ENCODE measurements at places on chromosomes 4 and X.

DNA sequence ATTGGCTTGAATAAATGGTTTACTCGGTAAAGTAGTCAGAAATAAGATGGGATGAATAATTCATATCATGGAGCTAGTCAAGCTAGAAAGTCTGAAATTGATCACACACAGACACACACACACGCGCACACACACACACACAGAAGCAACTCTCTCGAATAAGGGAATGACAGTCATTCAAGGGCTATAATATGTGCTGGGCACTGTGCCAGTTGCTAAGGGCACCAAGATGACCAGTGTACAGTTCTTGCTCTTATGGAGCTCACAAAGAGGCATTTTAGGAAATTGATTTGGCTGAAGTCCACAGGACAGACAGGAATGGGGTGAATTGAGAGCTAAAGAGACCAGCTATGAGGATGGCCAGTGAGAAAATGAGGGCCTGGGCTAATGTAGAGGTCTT is 34.2 kb upstream of the SH3D19 start:
- no peak for DNase-seq

- DNase-seq = peak; percentile 28
These were observed 16.3 kb upstream of the ESX1 start for GRCh38 chrX:104270916-104271512.

DNA sequence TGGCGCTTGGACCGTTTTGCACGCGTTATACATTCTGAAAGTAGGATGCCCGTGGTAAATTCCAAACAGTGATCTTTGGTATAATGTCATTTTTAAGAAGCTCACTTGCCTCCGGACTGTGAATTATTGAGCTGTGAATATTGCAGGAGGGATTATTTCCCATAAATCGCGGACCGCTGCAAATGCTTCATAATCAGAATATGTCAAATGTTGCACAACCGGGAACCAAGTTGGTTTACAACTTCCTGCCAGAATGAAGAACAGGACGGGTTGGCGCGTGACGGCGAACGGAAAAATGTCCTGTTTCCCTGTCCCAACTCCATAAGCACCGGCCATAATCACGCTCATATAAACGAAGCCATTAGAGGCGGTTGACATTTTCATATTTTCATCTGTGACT is 67.6 kb downstream of the SHOX start:
- DNase-seq = no peak

- DNase-seq = peak; percentile 57
These were observed 16.6 kb downstream of the GPKOW start for GRCh38 chrX:49106930-49107329.

DNA sequence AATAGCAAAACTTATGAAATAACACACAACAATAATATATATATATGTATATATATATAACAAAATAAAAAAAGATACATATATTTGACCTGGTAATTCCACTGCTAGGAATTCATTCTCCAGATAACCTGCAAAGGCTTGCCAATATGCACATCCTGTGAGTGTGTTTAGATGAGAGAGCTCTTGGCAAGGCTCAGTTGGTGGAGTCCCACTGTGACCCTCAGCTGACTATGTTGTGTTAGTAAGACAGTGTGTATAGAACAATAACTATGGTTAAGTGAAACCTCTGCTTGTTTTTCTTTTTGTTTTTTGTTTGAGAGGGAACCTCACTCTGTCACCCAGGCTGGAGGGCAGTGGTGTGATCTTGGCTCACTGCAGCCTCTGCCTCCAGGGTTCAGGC is 39.5 kb upstream of the RBMX start:
- DNase-seq = peak; percentile 14

GRCh38 chr4:52822972-52823701 is 39.0 kb upstream of the RASL11B start:
- DNase-seq = peak; percentile 87

DNA sequence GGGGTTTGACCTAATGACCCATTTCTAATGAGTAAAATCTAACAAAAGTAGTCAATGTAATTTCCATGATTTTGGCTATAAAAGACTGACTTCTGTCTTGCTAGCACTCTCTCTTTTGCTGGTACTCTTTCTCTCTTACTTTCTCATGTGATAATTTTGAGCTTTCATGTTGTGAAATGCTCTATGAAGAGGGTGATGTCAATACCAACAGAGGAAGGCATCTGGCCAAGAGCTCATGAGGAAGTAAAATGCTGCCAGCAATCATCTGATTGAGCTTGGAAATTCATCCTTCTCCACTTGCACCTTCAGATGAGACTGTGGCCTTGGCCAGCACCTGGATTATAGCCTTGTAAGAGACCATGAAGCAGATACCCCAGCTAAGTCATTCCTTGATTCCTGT is 347.7 kb downstream of the HS3ST1 start:
- no peak for DNase-seq

DNA sequence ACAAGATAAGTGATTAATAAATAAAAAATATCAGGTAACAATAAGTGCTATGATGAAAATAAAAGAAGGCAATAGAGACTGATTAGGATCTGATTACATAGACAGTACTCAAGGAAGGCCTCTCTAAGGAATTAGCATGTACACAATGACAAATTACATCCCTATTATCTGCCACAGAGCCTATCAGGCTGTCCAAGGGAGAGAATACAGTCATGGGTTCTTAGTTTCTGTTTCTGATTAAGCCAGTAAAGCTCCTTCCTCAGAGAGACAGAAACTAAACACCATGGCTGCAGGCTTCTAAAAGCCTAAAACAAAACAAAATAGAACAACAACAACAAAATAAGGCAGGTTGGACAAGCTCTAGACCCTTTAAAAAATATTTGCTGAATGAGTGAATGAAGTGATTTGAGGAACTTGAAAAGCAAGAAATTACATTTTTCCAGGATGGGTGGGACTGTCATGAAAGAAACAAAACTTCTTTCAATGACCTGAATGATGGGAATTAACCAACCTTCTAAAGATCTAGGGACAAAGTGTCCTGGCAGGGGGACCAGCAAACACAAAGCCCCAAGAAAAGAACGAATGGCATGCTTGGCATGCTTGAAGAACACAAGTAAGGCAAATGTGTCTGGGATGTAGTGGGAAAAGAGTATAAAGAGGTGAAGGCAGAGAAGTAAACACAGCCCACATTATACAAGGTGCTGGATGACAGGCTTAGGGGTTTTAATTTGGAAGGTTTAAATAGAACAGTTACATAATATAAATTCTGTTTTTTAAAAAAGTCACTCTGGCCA is 44.1 kb downstream of the NAA11 start:
- no peak for DNase-seq

DNA sequence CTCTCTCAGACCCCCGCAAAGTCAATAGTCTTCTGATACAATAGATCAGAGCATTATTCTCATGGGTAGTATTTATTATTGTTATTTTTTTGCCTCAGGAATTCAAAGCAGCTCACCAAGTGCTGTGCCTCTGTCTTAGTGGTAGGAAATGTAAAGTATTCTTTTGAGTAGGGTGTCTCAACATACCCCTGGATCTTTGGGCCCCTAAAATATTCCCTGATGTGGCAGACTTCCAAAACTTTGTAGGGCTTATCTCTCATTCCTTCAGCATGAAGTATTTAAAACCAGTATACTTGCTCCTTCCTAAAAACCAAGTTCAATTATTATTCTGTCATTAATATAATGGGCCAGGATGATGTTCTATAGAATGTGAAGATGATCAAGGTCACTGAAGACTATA is 115.3 kb upstream of the ZNF827 start:
- peak; percentile 34 for DNase-seq

- DNase-seq = no peak
These were observed 4.3 kb downstream of the DNASE1L1 start for GRCh38 chrX:154404625-154405192.

DNA sequence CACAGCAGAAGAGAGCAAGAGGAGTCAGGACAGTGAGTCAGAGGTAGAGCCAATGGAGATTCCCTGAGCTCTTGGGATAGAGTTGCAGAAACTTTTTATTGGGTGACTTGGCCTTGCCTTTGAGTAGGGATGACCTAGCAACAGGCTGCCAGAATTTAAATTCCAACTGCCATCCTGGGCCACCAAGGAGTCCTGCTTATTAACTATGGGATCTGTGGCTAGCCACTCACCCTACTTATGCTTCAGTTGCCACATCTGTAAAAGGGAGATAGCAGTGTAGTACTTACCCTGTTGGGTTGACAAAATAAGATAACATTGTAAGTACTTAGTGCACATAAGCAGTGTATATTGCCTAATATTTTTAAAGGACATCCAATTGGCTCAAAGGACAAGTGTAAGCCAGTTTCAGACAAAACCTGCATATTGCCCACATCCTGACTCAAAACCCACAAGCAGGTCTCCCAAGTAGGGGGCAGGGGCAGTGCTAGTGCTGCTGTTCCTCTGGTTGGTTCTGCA is 43.5 kb upstream of the TMEM164 start:
- DNase-seq = no peak

DNA sequence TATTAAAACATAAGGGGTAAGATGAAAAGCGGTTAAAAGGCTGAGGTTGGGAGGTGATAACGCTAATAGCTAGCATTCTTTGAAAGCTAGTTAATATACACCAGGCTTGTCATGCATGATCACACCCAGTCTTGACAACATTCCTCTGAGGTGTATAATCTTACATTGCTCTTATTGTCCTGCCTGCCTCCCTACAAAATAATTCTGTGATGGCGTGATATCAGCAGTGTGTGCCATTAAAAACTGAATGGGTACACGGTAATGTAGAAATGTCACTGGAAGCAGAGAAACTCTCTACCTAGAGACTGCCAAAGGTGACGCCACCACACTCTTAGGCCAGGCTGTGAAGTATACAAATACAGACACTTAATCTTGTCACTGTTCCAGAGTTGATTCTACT is 68.1 kb downstream of the DIAPH2 start:
- no peak for DNase-seq

GRCh38 chr4:139239127-139239772 is 40.8 kb downstream of the MGARP start:
- no peak for DNase-seq

DNA sequence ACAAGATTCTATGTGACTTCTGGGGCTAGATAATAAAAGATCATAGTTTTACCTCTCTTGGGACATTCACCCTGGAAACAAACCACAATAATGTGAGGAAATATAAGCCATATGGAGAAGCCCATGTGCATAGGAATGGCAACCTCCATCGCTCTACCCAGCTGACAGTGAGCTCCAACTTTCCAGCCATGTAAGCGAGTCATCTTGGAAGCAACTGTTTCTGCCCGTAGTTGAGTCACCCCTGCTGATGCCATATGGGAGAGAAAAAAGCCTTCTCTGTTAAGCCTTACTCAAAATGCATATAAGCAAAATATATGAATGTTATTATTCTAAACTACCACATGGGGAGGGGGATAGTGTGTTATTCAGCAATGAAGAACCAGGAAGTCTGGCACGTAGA is 31.4 kb upstream of the RELL1 start:
- peak; percentile 69 for DNase-seq

GRCh38 chr4:55314141-55314820 is 31.8 kb upstream of the SRD5A3 start:
- no peak for DNase-seq

DNA sequence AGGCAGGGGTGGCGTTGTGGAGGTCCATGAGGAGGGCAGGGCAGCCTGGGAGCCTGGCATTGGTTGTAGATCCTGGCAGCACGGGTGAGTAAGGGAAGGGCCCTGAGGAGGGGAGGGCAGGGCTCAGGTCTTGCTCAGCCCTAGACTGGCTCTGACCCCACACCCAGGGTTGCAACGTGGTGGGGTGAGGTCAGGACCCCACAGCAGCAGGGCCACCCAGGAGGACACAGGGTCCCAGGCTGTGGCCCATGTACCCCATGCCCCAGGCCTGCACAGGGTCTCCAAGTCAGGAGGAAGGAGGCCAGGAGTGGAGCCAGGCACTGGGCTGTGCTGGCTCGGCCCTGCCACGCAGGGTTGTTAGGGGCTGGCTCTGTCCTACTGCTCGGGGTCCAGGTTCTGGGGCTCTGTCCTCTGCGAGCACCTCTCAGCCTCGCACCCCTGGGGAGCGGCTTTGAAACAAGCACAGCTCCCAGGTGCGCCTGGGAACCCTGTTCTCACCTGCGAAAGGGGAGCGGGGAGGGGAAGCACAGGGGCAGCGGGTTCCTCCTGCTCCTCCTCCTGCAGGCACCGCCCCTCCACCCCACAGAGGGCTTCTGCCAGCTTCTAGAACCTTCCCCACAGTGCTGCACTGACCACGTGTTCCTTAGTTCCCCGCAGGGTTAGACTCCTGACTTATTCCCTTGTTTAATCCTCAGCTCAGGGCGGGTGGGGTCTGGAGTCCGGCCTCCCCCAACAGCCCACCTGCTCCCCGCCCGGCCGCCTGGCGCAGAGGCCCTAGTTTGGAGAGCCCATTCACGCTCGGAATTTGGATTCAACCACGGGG is 20.4 kb downstream of the MSANTD1 start:
- DNase-seq = no peak

All from iris pigment epithelial cell (primary cell).